ENCODE measurements at places on chromosomes 13 and 19.

- DNase-seq: no peak
- H3K27ac ChIP-seq: no peak overlapping the region
- H3K27me3 ChIP-seq: no peaks in the 10 kb centered on the region
- H3K4me1 ChIP-seq: no peaks in the 10 kb centered on the region
- no peaks in the 10 kb centered on the region for H3K36me3 ChIP-seq
Measured at GRCh38 chr19:418761-419671, 10.1 kb upstream of the C2CD4C start.

DNA sequence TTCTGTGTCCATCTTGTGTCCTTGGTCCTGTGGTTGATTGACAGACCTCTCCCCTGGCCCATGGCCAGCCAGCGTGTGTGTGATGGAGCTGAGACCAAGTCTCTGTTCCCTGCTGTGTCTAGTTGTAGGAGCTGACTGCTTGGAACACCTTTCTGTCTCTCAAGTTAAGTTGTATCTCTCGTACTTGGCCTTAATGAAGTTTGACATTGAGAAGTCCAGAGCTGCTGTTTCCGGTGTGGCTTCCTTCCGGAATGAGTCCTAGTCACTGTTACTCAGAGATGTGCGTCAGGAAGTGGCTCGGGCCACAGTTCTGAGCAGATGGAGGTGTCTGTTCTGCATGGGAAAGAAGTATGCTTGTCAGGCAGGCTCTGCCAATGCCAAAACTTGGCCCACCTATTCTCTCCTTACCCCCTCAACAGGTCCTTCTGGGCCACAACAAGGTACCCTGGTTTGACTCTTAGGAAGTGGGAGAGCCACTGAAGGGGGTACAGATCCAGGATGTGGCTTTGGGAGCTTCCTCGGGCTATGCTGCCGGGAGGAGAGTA is 54.3 kb downstream of the GATAD2A start:
- H3K4me1 ChIP-seq: peaks cover 24% of the 10 kb centered on the region
- DNase-seq: peak; percentile 69
- H3K27me3 ChIP-seq: no peaks in the 10 kb centered on the region
- H3K27ac ChIP-seq: peak overlapping the region; percentile 17
- no peak overlapping the region for H3K4me3 ChIP-seq

- no peaks in the 10 kb centered on the region for H3K27me3 ChIP-seq
- no peaks in the 10 kb centered on the region for H3K4me1 ChIP-seq
- no peaks in the 10 kb centered on the region for H3K36me3 ChIP-seq
- DNase-seq: no peak
- no peak overlapping the region for H3K4me3 ChIP-seq
Measured at GRCh38 chr19:47056411-47056810, 8.0 kb upstream of the TMEM160 start.

GRCh38 chr19:57816652-57817051 is 1.9 kb upstream of the ZNF552 start:
- no peaks in the 10 kb centered on the region for H3K27me3 ChIP-seq
- peaks cover 20% of the 10 kb centered on the region for H3K36me3 ChIP-seq
- no peak overlapping the region for H3K27ac ChIP-seq
- H3K4me1 ChIP-seq: peaks cover 51% of the 10 kb centered on the region

Data from DND-41 (cell line).